NCI-H2081 (cell line): ENCODE measurements at places on chromosomes 16 and 17.

DNA sequence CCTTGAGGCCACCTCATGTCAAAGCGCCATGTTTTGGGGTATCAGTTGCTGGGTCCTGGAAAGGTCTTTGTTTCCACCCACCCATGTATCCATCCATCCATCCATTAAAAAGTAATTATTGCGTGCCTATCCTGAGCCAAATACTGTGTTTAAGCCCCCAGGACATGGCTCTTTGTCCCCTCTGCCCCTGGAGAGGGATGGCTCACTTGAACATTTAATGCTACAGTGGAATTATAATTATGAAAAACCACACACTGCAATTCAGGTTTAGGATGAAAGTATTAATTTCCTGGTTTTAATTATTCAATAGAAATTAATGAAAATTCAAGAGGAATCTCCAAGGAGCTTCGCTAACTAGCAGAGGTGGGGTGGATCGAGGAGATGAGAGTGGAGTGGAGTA, 97.8 kb downstream of the MGAT5B start:
- DNase-seq: no peak

- no peak for DNase-seq
These were observed 64.2 kb upstream of the ZNF469 start for GRCh38 chr16:88318521-88318920.

- DNase-seq: no peak
These were observed 30.8 kb upstream of the GAS7 start for GRCh38 chr17:10229181-10229580.

GRCh38 chr16:30925995-30926811, 2.8 kb downstream of the FBXL19 start:
- no peak for DNase-seq

GRCh38 chr16:48053418-48053745, 102.4 kb downstream of the ABCC12 start:
- DNase-seq: no peak

- no peak for DNase-seq
These were observed 21.1 kb downstream of the ANKRD40 start for GRCh38 chr17:50686494-50687199.

- DNase-seq: no peak
These were observed 20.8 kb downstream of the ABHD15 start for GRCh38 chr17:29546085-29546484.

GRCh38 chr17:561116-561515, 153.5 kb downstream of the VPS53 start:
- no peak for DNase-seq
